Mesothelial cell of epicardium (in vitro differentiated cells): ENCODE measurements at places on chromosomes 12 and 14. TPM values are rescaled to one million over a fixed set of nuclear protein-coding genes. Genes with fewer than 3 reads are reported as not detected.

Gene TMEM229B
- total RNA-seq: 0.41 to 0.83 TPM (median 0.66 TPM) in 3 replicates

Gene CAPZA3
- 0.20 TPM in 1 of 3 replicates, not detected in the others for total RNA-seq

DNA sequence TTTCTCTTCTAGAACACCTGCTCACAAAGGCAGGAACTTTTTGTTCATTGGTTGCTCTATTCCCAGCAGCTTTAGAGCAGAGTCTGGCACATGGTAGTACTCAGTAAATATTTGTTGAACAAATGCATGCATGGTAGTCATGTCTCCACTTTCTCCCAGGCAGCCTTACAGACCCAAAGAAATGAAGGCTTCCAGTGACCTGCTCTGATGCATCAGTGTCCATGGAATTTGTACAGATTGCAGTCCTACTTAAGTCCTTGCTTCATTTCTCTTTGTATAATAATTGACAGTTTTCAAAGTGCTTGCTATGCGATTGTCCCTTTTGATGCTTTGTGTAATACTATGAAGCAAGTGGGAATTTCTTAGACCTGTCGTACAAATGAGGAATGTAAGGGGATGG, 119.6 kb downstream of the DERA start:
- no peaks in the 10 kb centered on the region for H3K4me1 ChIP-seq
- peaks cover 7% of the 10 kb centered on the region for H3K36me3 ChIP-seq
- no peaks in the 10 kb centered on the region for H3K27me3 ChIP-seq
- H3K4me3 ChIP-seq: no peak overlapping the region

Gene DAO
- total RNA-seq: not detected in 3 replicates

- H3K4me1 ChIP-seq: peaks cover 14% of the 10 kb centered on the region
- no peak overlapping the region for H3K4me3 ChIP-seq
- no peak overlapping the region for H3K27ac ChIP-seq
Measured at GRCh38 chr12:121894633-121895032, 6.0 kb downstream of the PSMD9 start.

- H3K4me1 ChIP-seq: no peaks in the 10 kb centered on the region
- H3K4me3 ChIP-seq: no peak overlapping the region
- peaks cover 11% of the 10 kb centered on the region for H3K27me3 ChIP-seq
Measured at GRCh38 chr14:30756594-30756993, 117.8 kb upstream of the COCH start.

DNA sequence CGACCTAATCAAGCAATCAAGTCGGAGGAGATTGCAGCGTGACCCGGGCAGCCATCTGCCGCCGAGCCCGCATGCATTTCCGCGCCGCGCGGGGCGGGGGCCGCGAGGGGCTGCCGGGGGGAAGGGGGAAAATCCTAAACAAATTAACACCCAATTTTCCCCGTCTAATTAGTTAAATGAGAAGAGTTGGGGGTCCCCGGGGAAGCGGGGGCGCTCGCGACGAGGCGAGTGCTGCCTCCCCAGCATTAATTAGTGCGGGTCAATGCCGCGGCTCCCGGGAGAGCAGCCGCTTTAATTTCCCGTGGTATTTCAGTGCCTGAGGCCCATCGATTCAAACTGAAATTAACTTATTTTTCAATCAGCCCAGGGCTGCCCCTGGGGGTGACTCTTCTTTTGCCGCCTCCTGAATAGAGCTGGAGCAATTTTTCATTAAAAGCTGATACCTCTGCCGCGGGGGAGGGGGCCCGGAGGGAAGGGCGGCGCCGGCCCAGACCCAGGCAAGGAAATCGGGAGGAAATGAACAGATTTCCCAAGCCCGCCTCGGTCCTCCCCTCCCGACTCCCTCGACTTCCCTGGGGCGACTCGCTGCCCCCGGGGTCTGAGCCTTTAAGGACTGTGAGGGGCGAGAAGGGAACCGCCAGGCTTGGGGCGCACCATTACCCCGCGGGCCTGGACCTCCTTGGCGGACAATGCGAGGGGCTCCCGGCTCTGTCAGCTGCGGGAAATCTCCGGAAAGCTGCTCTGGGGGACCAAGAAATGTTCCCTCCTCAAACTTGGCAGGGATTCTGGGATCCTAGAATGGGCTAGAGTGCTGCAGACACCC, 18.9 kb downstream of the VSX2 start:
- H3K27ac ChIP-seq: no peak overlapping the region
- DNase-seq: no peak
- H3K27me3 ChIP-seq: peaks cover 62% of the 10 kb centered on the region

DNA sequence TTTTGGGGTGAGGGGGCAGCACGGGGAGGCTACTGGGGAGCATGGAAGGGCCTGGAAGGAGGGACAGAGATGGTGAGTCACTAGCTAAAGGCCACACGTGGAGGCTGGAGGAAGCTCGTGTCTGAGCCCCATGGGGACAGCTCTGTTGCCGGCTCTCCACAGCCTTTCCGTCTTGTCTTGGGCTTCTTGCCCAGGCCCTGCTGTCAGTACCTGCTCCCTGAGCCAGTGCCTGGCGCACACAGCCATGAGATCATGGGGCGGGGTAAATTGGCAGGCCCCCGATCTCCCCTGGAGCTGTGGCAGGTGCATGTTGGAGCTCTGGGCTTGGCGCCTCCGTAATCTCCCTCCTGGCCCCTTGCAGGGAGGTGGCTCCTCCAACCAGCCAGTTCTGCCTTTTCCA, 16.1 kb upstream of the KRT80 start:
- no peak overlapping the region for H3K4me3 ChIP-seq
- no peak overlapping the region for H3K27ac ChIP-seq
- H3K27me3 ChIP-seq: peaks cover 2% of the 10 kb centered on the region
- DNase-seq: no peak
